ENCODE measurements at places on chromosomes 1 and 21.

DNA sequence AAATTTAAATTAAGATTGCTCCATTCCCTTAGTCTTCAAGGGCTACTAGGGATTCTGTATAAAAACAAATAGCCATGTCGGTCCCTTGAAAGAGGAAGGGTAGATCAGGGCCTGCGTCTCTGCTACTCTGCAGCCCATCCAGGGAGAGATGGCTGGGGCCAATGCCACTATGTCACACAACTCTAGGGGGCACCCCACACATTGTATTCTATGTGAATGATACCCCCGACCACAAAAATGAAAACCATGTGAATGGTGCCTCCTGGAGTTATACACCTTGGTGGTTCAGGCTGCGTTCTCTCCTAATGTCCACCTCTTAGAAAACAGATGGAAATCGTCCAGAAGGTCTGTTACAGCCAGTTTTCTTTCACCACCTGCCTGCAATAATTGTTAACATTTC, 18.0 kb downstream of the PIK3C2B start:
- no peak for DNase-seq

- DNase-seq: no peak
Observed at GRCh38 chr1:8416881-8417280, 99.0 kb downstream of the SLC45A1 start.

DNA sequence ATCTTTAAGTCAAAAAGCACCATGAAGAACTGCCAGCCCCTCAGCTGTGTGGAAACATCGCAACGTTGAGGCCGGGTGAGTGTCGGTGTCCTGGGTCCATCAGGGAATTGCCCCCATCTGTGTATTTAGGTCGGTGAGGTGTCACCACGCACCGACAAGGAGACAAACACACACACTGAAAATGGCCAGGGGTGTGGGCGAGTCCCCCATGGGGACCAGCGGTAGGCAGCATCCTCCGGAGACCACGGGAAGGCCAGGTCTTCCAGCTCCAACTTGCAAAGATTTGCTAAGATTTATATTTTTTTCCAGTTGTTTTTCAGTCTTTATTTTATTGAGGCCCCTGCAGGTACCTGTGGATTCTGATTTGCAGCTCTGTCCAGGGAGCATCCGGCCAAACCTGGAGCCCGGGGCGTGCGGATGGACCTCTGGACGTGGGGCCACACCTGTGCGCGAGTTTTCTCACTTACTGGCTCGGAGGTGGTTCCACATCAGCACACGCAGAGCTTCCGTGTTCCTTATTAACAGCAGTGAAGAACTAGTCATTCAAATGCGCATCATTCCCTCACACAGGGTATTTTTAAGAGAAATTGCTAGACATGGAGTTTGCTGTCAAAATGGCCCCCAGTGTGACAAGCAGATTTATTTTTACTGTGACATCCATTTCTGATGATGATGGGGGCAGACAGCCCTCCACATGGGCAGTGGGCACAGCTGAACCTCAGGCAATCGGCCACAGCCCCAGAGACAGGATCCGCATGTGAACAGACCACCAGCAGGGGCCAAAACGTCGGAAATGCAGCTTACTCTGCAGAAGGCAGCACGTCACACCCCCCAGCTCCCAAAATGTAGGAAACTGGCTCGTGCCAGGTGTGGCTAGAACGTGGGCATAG, 17.2 kb upstream of the SLC19A1 start:
- DNase-seq: no peak

DNA sequence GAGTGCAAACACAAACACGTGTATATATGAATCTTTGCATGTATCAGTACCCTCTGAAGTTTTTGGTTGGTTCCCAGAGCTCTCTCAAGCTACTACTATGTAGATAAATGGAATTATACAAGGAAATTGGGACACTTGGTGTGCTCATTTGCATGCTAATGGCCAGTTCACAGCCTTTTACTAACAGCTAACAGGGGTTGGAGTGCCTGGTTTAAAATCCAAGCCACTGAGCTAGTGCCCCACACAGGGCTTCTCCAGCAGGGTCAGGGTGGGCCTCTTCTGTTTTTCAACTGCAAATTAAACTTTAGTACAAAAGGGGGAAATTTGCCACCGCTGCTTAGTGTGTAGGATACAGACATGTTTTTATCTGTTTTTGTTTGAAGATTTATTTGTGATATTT, 121.0 kb downstream of the ATP5PO start:
- no peak for DNase-seq

DNA sequence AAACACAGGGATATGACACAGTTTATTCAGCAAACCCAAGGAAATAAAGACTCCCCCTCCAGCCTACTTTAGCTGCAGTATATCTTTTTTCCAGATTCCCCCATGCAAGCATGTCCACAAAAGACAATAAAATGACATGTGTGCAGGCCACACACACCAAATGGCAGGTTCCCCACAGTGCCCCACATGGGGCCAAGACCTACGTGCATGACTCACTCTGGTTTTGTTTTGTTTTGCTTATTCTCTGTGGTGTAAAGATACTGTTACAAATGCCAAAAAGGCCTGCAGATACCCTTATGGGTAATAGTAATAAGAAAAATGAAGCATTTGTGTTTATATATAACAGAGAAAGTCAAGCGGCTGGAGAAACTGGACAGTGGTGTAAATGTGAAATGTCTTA, 71.6 kb downstream of the RD3 start:
- DNase-seq: no peak

- DNase-seq: no peak
Observed at GRCh38 chr1:2003541-2004131, at the start of gene CFAP74. Gene CFAP74, minus strand, starts transcription at chr1:2003786. Its CDS starts 12,830 bp downstream, at chr1:1990956.

- DNase-seq: no peak
Observed at GRCh38 chr1:39898648-39899603, 2.8 kb downstream of the MYCL start.

GRCh38 chr1:157088607-157089006, 11.0 kb downstream of the ETV3L start:
- no peak for DNase-seq

GRCh38 chr1:157450106-157450505, 102.2 kb downstream of the FCRL5 start:
- DNase-seq: no peak

GRCh38 chr1:236795757-236796667, 920 bp downstream of the MTR start:
- no peak for DNase-seq

GRCh38 chr1:38512789-38513188, 346.8 kb downstream of the RRAGC start:
- peak; percentile 14 for DNase-seq

DNA sequence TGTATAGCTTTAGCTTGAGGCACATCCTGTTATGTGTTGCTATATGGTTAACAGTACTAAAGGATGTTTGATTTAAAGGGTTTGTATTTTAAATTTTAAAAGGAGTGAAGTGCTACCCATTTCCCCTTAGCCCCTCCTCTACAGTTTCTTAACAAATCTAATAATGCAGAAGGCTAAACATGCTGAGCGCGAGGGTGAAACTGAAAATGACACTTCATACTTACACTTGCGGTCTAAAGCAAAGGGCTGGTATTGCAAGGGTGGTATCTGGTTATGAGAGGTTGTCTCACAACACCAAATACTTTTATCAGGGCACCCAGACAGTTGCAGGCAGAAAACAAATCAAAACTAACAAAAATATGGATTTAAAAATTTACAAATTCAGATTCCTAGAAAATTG, 172.3 kb downstream of the SIPA1L2 start:
- DNase-seq: no peak

DNA sequence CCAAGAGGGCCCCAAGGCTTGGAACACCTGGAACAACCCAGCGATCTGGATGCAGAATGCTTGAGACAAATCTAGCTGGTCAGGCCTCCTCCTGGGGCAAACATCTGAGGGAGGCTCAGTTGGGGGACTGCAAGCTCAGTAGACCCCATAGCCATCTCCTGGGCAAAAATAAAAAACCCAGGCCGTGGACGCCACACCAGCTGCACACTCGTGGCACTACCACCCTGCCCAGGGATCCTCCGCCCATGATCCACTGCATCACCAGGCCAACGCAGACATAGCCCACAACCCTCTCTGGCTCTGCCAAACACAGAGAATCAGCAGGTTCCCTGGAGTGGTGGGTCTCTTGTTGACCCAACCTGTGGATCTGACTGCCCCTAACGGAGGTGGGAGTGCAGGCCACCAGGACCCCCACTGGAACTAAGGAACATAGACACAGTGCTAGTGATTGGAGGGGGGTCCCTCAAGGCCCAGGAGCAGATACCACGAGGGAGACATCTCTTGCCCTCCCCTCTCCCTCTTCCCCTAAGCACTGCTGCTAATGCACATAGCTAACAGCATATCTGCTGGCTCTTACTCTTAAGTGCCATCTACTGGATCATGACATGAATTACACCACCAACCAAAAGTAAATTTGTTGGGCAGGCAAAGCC, 147.2 kb downstream of the CHD1L start:
- DNase-seq: no peak

DNA sequence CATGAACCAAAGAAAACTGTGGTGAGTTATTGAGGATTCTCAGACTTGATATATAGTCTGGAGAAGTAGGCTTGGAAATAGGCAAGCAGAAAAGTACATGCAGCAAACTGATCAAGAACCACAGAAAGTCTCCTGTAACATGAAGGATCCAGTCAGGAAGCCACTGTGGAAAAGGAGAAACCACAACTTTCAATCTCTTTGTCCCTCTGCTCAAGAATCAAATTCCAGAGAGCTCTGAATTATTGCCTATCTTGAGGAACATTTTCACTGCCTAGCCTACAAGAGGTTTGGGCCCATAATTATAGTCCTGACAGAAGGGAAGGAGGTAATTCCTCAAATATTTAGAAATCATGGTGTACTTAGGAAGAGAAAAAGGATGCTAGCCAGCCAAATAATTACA, 43.0 kb upstream of the ADAMTS1 start:
- no peak for DNase-seq

GRCh38 chr21:37145635-37146111, 72.6 kb downstream of the TTC3 start:
- DNase-seq: peak; percentile 66

All from epithelial cell of prostate (primary cell).